ENCODE measurements at places on chromosomes 11 and 22. TPM values are rescaled to one million over a fixed set of nuclear protein-coding genes. Genes with fewer than 3 reads are reported as not detected.

DNA sequence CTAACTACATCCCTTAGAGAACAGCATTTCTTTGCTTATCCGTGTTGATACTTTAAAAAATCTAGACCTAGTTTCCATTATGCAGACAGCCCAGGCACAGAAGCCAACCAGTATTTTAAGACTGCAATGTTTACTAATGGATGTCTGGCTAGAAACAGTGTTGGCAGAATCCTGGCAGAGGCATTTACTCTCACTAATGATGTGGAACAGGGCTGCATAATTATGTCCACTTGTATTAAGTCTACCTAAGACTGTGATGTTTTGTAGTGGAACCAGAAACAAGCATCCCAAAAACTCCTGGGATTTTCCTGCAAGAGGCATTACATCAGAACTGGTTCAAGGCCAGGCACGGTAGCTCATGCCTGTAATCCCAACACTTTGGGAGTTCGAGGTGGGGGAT lies 50.2 kb upstream of the PICALM start:
- no peak for DNase-seq

DNA sequence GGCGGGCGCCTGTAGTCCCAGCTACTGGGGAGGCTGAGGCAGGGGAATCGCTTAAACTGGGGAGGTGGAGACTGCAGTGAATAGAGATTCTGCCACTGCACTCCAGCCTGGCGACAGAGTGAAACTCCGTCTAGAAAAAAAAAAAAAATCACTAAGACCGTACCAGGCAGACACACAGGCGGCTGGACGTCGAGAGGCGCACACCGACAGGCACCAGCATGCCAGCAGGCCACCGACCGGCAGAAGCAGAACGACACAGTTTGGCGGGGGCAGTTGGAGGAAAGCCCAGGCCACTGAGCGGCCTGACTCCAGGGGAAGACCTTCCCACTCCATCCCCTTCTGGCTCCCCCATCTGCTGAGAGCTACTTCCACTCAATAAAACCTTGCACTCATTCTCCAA lies 17.5 kb downstream of the OR10D3 start:
- DNase-seq, result no peak

- DNase-seq, result no peak
Observed at GRCh38 chr11:94295534-94295933, 8.8 kb upstream of the IZUMO1R start.

DNA sequence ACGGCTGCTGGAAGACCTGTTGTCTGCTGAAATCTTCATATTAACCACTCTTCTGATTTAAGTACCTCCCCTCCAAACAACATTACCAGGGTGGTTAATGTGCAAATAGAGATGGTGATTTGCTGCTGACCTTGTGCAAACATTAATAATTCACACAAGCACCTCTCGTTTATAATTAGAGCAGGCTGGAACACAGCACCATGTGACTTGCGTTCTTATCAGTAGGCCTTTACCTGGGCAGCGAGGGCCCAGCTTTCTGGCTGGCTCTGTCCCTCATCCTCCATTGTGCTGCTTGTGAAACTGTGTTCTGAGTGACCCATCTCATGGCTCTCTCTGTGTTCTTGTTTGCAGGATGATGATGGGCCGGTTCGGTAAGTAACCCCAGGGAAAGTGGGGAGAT lies 41.0 kb upstream of the PARVG start:
- no peak for DNase-seq

DNA sequence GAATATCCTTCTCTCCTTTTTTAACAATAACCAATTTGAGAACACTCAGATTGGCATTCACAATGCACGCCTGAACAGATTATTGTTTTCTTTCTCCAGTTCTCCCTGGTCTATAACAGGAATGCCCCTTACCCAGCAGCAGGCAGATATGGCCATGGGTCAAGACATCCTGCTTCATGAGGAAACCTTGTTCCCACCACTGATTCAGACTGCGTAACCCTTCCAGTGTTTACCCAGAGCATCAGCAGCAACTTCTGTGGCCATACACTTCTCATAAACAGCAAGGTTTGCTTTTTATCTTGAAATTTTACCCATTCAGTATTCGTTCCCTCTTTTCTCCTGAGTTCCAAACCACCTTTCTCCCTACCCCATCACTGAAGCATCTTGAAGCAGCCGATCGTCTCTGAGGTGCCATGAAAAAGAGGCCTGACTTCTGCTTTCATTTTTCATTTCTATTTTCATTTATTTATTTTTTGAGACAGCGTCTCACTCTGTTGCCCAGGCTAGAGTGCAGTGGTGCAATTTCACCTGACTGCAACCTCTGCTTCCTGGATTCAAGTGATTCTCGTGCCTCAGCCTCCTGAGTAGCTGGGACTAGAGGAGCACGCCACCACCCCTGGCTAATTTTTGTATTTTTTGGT lies 9.6 kb downstream of the PTS start:
- no peak for DNase-seq

The C1QTNF5 gene
- total RNA-seq, result not detected

DNA sequence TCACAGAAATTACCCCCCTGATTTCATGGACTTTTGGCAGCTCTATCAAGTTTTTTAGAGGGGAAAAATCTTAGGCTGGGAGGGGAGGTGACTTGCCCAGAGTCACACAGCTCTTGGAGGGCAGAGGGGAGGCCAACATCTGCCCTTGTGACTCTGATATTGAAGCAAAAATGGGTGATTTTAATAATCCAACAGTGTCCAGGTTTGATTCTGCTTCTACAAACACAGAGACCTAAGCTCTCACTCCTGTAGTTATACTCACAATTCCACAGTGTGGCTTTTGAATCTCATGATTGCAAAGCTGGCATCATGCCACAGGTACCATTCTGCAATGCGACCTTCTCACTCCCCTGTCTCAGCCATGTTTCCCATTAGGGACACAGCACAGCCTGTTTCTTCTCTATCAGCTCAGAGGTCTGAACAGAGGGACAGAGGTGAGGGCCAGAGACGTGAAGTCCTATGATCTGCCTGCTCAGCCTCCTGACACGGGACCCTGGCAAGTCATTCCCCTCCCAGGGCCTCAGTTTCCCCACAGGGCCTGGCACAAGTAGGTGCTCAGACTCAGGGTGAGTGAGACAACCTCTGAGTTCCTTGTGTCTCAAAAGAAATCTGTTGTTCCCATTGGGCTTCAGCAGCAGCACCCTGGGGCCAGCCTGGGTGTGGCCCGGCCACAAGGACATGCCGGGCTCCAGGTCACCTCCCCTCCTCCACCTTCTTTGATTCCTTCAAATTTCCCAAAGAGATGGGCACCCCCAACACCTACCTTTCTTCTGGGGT lies 766 bp downstream of the APOL2 start:
- no peak for DNase-seq

The SEC14L3 gene
- total RNA-seq, result not detected

- no peak for DNase-seq
Observed at GRCh38 chr11:78907636-78908035, 333.0 kb upstream of the NARS2 start.

The OR5A2 gene
- total RNA-seq, result not detected

GRCh38 chr11:27722117-27722952 lies 22.1 kb upstream of the BDNF start:
- peak; percentile 22 for DNase-seq

The HYLS1 gene
- 11.1 TPM for total RNA-seq

DNA sequence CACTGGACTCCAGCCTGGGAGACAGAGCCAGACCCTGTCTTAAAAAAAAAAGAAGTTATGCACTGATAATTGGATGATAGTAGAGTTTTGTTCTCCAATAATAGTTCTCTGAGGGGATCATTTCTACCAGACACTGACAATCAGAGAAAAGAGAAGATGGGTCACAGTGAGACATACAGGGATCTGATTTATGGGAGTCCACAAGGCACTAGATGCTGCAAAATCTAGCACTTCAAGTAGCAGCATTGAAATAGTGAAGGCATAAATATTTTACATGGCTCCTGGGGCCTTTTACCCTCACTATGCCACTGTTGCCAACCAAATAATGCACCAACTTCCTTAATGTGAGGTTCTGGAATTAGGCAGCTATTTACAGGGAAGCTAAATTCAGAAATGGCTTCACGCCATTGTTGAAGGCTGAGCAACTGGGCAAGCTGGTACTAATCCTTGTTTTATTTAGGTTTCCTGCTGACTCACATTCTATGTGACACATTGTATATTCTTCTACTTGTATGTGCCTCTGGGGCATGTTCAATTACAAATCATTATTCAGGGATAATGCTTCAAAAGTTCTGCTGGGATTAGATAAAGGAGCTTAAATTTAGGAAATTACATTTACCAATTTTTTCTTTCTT lies 38.2 kb upstream of the ABTB2 start:
- DNase-seq, result no peak

- peak; percentile 42 for DNase-seq
Observed at GRCh38 chr11:118258410-118258809, 5.7 kb downstream of the MPZL2 start.

GRCh38 chr22:43227239-43227630 lies 40.3 kb upstream of the TTLL12 start:
- no peak for DNase-seq

GRCh38 chr22:37032134-37032534 lies 12.6 kb downstream of the MPST start:
- no peak for DNase-seq

The MAPK8IP2 gene
- 0.31 TPM for total RNA-seq
